Smooth muscle cell of the pulmonary artery (primary cell): ENCODE measurements at places on chromosomes 12 and 14. TPM values are rescaled to one million over a fixed set of nuclear protein-coding genes. Genes with fewer than 3 reads are reported as not detected.

ZNF891 gene
- total RNA-seq, result 1.2 and 1.4 TPM in 2 replicates

CELA1 gene
- total RNA-seq, result not detected in 2 replicates

OASL gene
- total RNA-seq, result 0.03 and 0.26 TPM in 2 replicates

CLMN gene
- total RNA-seq, result 1.4 and 1.6 TPM in 2 replicates

IAPP gene
- total RNA-seq, result 0.10 TPM in 1 of 2 replicates, not detected in the other

VTI1B gene
- total RNA-seq, result 80.2 and 83.6 TPM in 2 replicates

VPS37B gene
- 11.0 and 17.6 TPM in 2 replicates for total RNA-seq

CS gene
- total RNA-seq, result 133 and 159 TPM in 2 replicates

KRT4 gene
- not detected in 2 replicates for total RNA-seq

NFATC4 gene
- total RNA-seq, result 56.5 and 76.4 TPM in 2 replicates

RFX4 gene
- not detected in 2 replicates for total RNA-seq

ACSM4 gene
- total RNA-seq, result not detected in 2 replicates

FAM181A gene
- not detected in 2 replicates for total RNA-seq

C12orf50 gene
- not detected in 2 replicates for total RNA-seq

PLEKHH1 gene
- total RNA-seq, result 0.20 and 0.36 TPM in 2 replicates

ENDOU gene
- 0.40 and 0.52 TPM in 2 replicates for total RNA-seq

GOLT1B gene
- 54.5 and 72.9 TPM in 2 replicates for total RNA-seq

NKX2-1 gene
- not detected in 2 replicates for total RNA-seq

SLCO1B3 gene
- total RNA-seq, result 0.07 TPM in 1 of 2 replicates, not detected in the other

KRT75 gene
- total RNA-seq, result not detected in 2 replicates

GPR132 gene
- total RNA-seq, result 0.03 and 0.26 TPM in 2 replicates

SLC6A13 gene
- 0.30 TPM in 1 of 2 replicates, not detected in the other for total RNA-seq

OTX2 gene
- not detected in 2 replicates for total RNA-seq

GNPTAB gene
- total RNA-seq, result 46.3 and 65.9 TPM in 2 replicates

PRKAG1 gene
- total RNA-seq, result 56.9 and 65.5 TPM in 2 replicates

BRI3BP gene
- 6.9 and 7.5 TPM in 2 replicates for total RNA-seq

GSKIP gene
- total RNA-seq, result 18.4 and 22.0 TPM in 2 replicates

NPFF gene
- total RNA-seq, result not detected in 2 replicates

WSCD2 gene
- not detected in 2 replicates for total RNA-seq

FOXG1 gene
- total RNA-seq, result 0.76 and 1.6 TPM in 2 replicates

AMDHD1 gene
- 0.07 and 0.13 TPM in 2 replicates for total RNA-seq

MIP gene
- total RNA-seq, result 0.13 TPM in 1 of 2 replicates, not detected in the other
